Midbrain (tissue), 1 donor: ENCODE measurements at places on chromosomes 1 and 21.

DNA sequence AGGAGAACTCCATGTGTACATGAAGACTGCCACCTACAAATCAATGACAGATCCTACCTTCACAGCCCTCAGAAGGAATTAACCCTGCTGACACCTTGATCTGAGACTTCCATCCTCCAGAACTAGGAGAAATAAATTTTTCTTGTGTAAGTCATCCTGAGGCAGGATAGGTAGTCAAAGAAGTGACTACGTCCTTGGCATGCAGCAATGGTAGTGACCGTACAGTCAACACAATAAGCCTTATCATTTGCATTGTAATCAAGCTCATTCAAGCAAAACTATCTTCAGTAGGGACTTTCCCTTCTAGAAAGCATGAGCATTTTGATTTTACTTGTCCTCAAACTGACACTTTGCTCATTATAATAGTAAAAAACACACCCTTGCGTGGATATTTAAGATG, 64.0 kb upstream of the KCNK1 start:
- DNase-seq = no peak

DNA sequence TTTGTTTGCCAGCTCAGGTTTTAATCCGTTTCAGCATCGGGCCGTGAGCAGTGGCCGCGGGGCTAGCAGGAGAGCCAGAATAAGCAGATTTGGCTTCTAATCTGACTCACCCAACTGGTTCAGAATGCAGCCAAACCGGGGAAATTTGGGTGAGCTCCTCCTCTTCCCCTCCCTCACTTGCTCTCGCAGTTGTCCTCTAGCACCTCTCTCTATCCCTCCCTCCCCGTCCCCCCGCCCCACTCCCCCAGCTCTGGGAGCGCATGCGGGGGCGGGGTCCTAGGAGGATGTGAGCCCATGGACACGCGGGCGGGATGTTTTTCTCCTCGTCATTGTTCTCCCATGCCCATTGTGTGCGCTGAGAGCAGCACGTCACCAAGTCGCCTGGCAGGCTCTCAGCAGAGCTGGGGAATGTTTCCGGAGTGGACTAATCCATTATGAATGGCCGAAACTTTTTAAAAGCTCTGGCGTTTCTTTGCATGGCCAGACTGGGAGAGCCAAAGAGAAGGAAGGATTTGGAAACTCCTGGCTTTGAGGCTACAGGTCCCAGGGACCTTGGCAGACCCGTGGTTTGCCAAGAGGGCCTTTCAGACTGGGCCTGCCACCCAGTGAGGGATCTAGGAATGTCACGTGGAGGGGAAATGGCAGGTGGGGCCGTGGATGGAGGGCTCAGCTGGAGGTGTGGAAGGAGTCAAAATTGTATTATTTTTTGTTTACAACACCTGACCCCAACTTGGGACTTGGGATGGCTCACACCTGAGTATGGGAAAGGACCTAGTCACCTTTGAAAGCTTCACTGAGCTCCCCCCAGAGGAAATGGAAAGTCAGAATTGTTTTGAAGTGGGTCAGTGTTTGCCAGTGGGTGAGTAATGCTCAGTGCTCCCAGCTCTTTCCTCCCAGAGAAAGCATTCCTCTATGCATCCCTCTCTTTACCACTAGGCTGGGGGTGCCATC, 39.2 kb downstream of the CDK18 start:
- DNase-seq = peak; percentile 91

DNA sequence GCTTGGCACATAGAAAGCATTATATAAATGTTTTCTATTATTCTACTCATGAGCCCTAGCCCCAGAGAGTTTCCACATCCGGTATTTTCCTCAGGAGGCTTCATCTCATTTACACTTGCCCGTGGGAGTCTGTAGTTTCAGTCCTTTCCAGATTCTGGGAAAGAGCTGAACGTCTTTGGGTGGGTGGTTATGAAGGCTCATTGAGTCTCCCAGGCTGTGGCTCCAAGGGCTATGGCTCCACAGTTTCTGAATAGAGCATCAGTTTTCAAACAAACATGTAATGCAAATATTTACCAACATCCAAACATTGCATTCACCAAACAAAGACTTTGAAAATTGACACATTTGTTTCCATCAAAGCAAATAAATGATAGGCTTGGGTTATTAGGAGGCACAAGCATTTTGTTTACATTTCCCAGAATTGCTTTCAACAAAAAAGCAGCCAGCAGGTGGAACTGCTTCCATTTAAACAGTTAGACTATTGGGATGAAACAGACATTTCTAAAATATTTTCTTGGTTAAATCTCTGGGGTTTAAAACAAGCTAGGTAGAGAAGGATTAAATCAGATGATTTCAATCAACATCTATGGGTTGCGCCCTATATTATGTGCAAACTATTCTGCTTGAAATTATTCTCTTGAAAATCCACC, 1.3 kb upstream of the LEMD1 start:
- DNase-seq = no peak

DNA sequence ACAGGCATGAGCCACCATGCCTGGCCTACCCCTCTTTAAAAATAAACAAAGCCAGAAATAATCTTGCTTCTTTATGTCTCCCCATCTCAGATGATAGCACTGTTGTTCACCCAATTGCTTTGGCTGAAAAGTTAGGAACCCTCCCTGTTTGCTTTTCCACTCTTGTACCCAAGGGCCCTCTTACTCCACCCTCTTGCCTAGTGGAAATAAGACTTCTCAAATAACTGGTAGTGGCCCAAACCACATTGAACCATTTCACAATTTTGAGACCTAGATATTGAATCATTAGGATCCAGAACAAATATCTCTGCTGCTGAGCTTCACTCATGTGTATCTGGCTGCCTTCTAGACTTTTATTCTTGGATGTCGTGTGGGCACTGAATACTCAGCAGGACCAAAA, 37.7 kb downstream of the RNF220 start:
- no peak for DNase-seq

DNA sequence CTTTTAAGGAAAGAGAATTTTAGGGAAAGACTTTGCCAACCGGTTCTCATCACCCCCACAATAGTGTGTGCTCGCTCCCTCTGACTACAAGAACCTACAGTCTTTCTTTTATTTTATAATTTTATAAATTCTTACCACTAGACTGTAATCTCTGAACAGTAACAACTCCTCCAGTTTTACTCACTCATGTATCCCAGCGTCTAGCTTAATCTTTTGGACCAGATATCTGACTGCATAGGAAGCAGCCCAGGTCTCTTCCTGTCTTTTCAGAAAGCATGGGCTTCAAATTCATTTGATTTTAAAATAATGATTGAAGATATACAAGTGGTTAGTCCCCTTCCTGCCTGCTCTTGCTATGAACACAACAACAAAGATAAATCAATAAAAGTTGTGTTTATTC, 19.0 kb upstream of the DUSP10 start:
- no peak for DNase-seq
